ENCODE measurements at places on chromosomes 12 and 14.

DNA sequence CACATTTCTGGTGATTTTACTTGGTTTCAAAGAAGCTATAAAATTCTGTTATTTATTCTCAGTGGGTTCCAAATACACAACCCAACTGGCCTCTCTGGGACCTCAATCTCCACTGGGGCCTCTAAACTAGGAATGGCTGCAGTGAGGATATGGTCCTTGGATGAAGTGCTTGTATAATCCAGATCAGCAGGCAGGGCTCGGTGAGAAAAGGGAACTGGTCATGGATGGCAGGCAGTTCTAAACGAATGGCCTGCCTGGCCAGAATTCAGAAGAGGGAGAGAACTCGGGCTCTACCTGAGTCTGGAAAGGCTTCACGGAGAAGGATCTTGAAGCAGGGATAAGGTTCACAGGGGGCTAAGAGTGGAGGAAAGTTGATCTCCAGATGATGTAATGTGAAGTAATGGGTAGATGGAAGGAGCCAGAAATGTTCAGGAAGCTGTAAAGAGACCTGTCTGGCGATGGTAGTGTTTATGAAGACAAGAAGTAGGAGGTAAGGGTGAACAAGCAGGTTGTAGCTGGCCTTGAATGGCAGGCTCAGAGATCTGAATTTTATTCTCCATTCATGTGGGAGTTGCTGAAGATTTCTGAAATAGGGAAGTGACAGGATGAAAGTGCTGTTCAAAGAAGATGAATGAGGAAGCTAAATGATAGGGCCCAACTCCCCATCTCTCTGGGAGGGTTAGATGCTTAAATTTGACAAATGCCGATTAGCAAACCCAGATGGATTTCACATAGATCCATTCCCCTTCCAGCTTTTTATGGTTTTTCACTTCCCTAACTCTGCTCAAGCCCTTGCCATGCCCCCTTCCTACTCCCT lies 31.5 kb upstream of the ANO6 start:
- DNase-seq = no peak

DNA sequence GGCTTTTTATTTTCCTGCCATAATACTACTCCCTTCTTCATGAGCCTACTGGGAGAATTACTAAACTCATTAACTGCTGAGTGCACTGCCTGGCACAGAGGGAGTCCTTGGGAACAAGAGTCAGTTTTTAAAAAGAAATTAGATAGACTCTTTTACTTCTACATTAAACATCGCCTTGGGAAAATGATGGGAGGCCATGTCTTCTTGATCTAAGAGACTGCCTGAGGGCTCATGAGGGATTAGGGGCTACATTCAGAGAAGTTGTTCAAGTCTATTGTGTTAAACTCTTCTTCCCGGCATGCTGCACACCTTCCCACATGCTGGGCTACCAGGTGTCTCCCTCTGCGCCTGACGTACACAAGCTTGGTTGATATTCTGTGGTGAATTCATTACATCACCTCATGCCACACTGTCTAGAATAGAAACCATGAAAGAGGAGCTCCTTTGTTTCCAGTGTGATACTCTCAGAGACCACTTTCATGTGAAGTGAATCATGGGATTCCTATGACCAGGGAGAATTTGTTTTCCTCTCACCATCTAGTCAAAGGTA lies 1422.3 kb downstream of the AACS start:
- DNase-seq = no peak

DNA sequence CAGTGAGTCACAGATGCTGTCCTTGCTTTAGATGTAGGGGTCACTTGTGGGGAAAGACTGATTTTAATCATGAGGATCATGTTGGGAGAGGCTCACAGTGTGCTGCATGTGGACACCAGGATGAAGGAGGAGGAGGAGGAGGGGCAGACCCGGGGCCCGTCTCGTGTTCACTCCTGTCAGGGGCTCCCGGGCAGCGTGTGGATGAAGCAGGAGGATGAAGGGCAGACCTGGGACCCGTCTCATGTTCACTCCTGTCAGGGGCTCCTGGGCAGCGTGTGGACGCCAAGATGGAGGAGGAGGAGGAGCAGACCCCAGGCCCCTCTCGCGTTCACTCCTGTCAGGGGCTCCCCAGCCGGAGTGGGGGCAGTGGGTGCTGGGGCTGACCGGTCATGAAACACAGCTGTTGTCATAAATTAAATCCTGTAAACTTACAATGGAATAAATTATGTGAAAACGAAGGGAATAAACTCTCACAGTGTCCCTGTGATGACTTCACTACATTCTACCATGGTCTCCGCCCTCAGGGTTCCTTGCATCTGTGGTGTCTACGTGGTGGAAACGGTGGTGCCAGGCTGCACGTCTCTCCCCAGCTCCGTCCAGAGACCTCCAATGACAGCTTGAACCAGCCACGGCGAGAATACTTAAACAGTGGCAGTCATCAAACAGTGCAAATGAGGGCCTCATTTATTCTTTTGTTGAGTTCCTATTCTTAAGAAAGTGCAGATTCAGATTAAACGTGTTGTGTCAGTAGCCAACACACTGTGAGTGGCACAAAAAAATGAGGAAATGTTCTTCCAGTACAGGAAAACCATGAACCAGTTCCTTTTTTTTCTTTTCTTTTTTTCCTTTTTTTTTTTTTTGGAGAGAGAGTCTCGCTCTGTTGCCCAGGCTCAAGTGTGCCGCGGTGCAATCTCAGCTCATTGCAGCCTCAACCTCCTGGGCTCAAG lies 37.7 kb upstream of the SFSWAP start:
- no peak for DNase-seq

DNA sequence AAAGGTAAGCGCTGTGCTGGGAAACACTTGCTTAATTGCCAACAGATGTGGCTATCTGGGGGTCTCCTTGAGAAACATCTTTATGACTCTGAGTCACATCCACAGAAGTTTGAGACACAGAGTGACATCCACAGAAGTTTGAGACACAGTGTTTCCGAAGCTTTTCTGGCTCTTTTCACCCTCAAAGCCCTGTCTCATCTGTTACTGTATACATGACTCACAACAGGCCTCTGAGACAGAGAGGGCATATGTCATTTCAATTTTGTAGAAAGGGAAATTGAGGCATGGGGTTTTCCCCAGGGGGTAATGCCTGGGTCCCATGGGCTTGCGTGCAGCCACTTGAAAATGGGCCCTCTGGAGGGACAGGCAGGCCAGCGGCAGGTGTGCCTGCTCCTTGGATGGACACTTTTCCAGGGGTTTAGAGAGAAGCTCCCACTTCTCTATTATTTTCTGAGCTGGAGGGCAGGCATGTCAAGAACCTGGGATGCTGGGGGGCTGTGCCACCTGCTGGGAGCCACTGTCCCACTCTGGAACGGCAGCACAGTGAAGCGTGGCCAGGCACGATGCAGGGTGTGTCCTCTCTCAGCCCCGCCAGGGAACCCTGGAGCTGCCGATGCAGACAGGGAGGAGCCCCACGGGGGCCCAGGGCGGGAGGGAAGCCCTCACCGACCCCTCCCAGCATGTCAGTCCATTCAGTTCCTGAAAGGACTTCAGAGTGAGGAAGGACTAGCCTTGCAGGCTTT lies 111.3 kb upstream of the FKBP4 start:
- DNase-seq = no peak

- no peak for DNase-seq
These were observed 173.5 kb downstream of the PRKD1 start for GRCh38 chr14:29754134-29754533.

GRCh38 chr12:27905285-27906126 lies 67.0 kb downstream of the PTHLH start:
- DNase-seq = no peak

DNA sequence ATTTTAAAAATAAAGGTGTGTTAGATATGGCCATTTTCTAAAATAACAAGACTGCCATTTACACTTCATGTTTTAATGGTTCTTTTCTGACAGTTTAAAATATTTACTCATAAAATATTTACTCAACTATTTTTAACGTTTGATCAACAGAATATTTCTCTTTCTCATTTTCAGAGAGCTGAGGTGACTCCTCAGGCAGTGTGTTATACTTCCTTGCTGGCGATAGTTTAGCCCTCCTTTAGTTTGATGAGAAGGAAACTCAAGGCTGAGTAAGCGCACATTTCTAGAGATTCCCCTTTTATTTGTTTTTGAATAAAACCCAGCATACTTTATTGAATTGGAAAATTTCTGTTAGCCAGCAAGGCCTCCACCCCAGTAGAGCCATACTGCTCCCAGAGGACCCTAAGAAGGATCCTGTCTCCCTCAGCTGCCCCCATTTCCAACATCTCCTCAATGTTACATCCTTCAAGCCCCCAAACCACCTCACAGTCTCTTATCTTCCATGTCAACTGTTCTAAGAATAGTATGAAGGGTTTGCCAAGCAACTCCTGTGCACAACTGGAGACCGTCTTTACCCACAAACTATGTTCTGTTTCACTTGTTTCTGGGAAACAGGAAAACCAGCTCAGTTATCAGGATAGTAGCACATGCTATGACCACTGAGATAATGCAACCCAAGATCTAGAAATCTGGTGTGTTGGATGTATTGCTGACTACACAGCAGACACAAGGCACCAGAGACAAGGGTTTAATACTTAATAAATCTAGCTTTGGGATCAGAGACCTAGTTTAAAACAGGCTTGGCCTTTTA lies 129.5 kb downstream of the STXBP6 start:
- no peak for DNase-seq

DNA sequence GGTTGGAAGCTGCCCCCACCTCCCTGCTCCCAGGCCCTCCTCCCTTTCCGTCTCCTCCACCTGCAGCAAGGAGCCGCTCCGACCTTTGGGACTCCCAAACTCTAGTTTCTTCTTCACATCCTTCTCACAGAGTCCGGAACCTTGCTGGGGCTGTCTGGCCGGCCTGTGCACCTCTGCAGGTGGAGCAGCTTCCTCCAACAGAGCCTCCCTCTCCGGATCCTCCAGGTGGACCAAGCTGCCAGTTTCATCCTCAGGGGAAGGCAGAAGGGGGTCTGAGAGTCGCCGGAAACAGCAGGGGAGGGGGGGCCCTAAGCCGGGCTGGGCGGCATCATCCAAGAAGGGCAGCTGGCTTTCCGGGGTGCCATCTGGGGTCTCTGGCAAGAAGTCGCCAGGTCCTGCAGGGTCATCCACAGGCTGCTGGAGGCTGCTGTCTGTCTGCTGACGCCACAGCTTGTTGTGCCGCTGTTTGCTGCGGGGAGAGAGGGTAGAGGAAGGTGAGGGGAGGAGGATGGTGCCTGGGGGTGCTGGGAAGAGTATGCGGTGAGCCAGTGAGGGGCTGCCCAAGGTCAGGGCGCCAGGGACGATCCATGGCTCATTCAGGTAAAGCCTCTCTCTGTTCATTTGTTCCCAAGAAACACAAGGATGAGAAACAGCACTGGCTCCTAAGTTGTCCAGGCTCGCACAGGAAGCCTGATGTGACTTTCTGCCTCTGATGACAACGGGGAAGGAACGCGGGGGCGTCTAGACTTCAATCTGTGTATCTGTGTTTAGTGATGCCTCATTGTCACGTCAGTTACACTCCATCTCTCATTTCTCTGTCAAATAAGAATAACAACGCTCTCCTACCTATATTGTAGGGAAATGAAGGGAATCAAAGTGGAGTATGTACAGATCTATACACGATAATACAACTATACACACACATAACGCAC lies 61.3 kb upstream of the CORO1C start:
- DNase-seq = no peak

- DNase-seq = no peak
These were observed 127.4 kb downstream of the CRADD start for GRCh38 chr12:93804392-93805179.

GRCh38 chr14:50821510-50822464 lies 9.2 kb downstream of the NIN start:
- no peak for DNase-seq

- DNase-seq = no peak
These were observed 91.8 kb downstream of the SLC38A1 start for GRCh38 chr12:46177025-46177424.

DNA sequence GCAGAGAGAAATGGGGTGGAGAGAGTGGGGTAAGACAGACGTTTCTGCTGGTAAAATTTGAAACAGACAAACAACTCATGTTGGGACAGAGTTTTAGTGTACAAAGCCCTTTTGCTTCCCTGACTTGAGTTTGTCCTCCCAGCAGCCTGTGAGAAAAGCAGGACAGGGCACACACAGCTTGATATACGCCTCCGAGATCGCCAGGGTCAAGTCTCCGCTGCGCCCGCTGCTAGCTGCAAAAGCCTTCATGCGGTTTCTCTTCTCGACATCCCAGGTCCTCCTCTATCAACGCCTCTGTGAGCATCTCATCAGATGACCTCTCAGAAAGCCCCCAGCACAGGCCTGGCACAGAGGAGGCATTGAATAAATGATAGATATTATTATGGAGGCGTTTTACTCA lies 9.4 kb upstream of the BCL11B start:
- DNase-seq = no peak

- DNase-seq = no peak
These were observed 80.3 kb downstream of the AVPR1A start for GRCh38 chr12:63070709-63071108.

- no peak for DNase-seq
These were observed 7.5 kb upstream of the TRHDE start for GRCh38 chr12:72264548-72265175.

DNA sequence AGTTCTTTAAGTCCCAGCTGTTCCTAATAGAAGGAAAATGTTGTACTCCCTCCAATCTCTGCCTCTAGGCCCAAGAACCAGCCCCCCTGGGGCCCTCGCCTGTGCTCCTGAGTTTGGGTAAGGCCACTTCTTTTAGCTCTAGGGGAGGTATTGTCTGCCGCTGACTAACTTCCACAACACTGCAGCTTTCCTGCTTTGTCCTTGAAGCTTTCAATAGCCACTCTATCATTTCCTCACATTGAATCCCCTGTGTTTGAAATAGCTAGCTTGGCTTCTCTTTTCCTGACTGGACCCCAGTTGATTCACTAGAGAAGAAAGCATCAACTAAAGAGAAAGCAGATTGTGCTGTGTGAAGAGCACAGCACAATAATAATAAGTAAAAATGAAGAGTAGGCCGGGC lies 28.8 kb downstream of the KRT80 start:
- DNase-seq = no peak

- DNase-seq = no peak
These were observed 113.1 kb upstream of the CCND2 start for GRCh38 chr12:4160314-4161040.

Data from stimulated activated CD8-positive, alpha-beta memory T cell treated with anti-CD3 and anti-CD28 coated beads, Interleukin-15, amount 100 ng/mL, for 1 hour (primary cell).